ENCODE measurements at places on chromosomes 1 and 21. TPM values are rescaled to one million over a fixed set of nuclear protein-coding genes. Genes with fewer than 3 reads are reported as not detected.

Gene DHCR24
- total RNA-seq = 196 TPM

DNA sequence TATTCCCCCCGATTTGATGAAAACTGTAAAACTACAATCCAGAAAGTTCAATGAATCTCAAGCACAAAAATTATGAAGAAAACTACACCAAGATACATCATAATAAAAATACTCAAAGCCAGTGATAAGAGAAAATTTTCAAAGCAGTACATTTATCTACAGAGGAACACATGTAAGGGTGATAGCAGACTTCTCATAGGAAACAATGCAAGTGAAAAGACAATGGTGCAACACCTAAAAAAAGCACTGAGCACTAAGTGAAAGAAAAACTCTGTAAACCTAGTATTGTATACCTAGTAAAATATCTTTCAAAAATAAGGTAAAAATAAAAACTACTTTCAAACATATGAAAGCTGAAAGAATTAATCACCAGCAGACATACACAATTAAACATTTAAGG is 76.1 kb upstream of the IRF2BP2 start:
- no peak for DNase-seq
- H3K36me3 ChIP-seq = no peaks in the 10 kb centered on the region
- H3K4me1 ChIP-seq = peaks cover 19% of the 10 kb centered on the region
- H3K27ac ChIP-seq = no peak overlapping the region
- no peaks in the 10 kb centered on the region for H3K27me3 ChIP-seq
- H3K4me3 ChIP-seq = no peak overlapping the region

DNA sequence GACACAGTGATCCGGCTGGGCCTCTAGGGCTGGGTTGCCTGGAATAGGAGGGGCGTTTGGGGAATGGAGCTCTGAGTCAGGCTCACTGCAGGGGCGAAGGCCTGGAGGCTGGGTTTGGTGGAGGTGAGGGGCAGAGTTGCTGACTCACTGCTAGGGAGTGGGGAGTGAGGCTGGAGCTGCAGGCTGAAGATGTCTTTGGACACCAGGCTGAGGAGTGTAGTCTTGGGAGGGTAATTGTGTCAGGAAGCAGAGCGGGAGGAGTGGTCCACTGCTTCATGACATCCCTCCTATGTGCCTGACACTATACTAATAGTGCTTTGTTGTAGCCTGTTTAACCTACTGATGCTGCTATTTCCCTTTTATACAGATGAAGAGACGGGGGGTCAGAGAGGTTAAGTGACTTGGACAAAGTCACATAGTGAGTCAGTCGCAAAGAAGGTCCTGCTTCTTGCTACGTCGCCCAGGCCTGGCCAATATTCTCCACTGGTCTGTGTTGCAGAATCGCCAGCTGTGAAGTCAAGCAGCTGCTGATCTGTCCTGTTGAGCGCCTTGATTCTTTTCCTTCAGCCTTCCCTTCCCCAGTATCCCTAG is 13.6 kb downstream of the ACTL8 start:
- DNase-seq = no peak
- no peak overlapping the region for H3K27ac ChIP-seq
- peaks cover 42% of the 10 kb centered on the region for H3K27me3 ChIP-seq
- no peaks in the 10 kb centered on the region for H3K4me1 ChIP-seq
- H3K36me3 ChIP-seq = no peaks in the 10 kb centered on the region

Gene TRIM17
- total RNA-seq = 3.5 TPM

DNA sequence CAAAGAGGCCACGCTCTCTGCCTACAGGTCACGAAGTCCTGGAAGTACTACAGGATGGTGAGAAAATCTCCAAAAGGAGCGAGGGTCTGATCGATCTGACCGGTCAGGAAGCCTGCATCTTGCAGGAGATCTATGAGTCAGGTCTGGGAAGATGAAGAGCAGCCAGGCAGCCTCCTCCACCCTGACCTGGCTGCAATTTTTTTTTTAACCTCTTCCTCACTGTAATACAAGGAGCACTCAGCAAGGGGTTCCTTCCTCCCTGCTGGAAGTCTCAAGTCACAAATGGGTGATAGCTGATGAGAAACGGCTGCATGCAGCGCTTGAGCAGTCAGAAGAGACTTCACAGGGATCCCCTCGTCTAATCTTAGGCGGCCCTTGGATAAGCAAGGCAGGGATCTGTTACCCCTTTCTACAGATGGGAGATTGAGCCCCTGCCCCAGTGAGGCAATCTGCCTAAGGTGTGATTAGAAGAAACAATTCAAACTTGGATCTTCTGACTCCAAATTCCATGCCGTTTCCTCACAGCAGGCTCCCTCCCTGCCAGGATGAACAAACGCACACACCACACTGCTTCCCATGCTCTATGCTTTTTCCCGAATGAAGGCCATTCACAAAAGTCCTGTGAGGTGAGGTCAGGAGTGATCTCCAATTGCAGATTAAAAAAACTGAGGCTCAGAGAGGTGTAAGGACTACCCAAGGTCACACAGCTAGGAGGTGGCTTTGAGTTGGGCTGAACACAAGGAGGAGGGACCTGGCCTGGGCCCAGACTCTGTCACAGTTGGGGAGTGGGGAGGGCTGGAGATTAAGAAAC is 48.3 kb downstream of the ECE1 start:
- H3K36me3 ChIP-seq = peaks cover 98% of the 10 kb centered on the region
- no peaks in the 10 kb centered on the region for H3K27me3 ChIP-seq
- H3K4me1 ChIP-seq = no peaks in the 10 kb centered on the region

GRCh38 chr1:67647036-67647798 is 37.8 kb upstream of the GADD45A start:
- no peaks in the 10 kb centered on the region for H3K27me3 ChIP-seq
- no peak for DNase-seq
- peaks cover 14% of the 10 kb centered on the region for H3K4me1 ChIP-seq
- no peak overlapping the region for H3K4me3 ChIP-seq

- no peaks in the 10 kb centered on the region for H3K36me3 ChIP-seq
- no peak overlapping the region for H3K4me3 ChIP-seq
- no peak for DNase-seq
Measured at GRCh38 chr21:17387030-17387617, 125.7 kb upstream of the CXADR start.

GRCh38 chr21:29174607-29175013 is 44.2 kb downstream of the MAP3K7CL start:
- H3K4me3 ChIP-seq = no peak overlapping the region
- H3K36me3 ChIP-seq = no peaks in the 10 kb centered on the region
- no peak for DNase-seq
- H3K27ac ChIP-seq = no peak overlapping the region
- H3K27me3 ChIP-seq = no peaks in the 10 kb centered on the region

Gene PRR9
- total RNA-seq = not detected

DNA sequence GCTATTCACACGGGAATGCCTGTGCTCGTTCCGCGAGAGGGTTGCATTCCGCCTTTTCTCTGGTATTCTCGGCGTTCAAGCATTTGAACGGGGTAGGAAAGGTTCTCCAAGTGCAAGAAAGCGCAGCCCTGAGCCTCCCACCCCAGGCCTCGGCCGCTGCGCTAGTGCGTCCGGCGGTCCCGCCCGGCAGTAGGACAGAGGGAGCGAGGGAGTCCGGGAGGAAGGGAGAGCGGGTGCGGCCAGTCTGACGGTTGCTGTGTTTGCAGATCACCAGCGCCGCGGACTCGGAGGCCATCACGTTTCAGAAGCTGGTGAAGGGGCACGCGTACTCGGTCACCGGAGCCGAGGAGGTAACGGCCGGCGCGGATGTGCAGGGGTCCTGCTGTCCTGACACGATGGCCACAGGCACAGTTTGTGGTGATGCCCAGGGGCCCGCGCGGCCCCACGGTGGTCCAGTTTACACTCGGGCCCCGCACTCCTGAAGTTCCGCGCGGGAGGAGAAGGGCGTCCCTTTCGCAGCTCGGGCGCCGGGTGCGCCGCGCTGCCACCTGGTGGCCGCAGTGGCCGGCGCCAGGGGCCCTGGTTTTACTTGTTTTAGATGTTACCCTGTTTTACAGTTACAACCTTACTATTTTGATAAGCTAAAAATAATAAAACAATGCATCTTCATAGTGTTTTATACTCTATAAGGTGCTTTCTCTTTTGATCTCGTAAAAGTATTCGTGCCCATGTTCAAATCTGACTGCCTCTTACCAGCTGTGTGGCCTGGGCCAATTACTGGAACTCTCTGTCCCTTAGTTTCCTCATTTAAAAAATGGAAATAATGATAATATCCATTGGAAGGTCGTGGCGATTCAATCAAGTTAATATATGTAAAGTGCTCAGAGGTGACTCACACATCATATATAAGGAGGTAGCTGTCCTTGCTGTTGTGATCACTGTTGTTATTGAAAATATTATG is 36.7 kb downstream of the CAPN2 start:
- H3K27me3 ChIP-seq = no peaks in the 10 kb centered on the region
- peak overlapping the region; percentile 32 for H3K4me3 ChIP-seq
- peak overlapping the region; percentile 43 for H3K27ac ChIP-seq
- H3K4me1 ChIP-seq = peaks cover 26% of the 10 kb centered on the region
- DNase-seq = peak; percentile 94
- H3K36me3 ChIP-seq = peaks cover 58% of the 10 kb centered on the region

DNA sequence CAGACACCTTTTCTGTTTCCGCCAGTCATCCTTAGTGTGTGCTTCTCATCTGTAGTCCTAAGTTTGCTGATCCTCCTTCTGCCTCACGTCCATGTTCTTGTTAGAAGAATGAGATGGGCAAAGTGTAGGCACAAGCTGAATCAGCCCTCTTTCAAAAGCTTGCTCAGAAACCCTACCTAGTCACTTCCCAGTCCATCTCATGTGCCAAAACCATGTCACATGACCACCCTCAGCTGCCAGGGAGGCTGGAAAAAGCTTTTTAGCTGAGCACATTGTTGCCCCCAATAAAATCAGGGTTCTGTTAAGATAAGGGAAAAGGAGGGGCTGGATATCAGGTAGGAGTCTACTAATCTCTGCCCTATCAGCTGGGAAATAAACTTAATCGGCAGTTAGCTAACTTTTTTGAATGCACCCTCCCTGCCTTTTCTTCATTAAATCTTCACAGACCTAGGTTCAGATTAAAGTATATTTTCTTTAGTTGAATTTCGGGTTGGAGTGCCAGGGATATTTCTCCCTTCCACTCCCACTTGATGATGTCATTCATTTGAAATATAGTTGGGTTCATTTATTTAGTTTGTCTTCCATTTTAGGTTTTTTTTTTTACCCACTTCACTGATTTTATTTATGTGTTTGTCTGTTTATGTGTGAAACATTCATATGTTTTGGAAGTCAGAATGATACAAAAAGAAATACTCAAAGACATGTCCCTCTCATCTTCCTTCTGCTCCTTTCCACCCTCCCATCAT is 129.2 kb downstream of the ROR1 start:
- DNase-seq = no peak
- H3K36me3 ChIP-seq = no peaks in the 10 kb centered on the region
- H3K27ac ChIP-seq = peak overlapping the region; percentile 22
- peaks cover 13% of the 10 kb centered on the region for H3K4me1 ChIP-seq
- H3K4me3 ChIP-seq = no peak overlapping the region
